ENCODE measurements at places on chromosomes 12 and 14.

- DNase-seq, result no peak
Measured at GRCh38 chr12:89319122-89319521, 33.2 kb downstream of the DUSP6 start.

DNA sequence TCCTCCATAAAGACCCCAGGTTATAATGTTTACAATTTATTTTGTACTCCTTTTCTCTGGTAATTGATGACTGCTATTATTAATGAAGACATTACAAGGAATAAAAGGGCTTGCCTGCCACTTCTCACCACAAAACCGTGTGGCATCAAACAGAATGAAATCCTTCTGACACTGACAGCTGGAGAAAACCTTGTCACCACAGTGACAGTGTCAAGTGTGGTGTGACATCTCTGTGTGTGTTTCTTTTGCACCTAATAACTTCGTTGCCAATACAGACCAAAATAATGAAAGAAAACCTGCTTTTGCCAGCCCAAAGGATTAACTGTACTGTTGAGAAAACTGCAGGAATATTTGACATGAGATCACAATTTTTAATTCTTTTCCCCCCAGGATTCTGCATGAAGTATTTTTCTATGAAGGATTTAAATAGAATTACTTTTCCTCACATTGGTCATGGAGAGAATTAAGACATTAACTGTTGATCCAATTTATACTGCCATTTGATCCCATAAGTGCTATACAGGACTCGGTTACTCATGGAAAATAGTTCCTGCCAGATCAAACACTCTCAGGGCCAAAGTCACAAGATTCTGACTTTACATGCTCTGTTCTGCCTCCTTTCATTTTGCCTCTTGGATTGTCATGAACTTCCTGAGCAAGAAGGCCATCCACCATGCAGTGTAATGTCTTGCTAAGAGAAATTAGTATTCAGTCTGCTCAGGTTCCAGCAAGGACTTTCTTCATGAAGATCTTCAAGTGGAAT is 60.4 kb upstream of the IFNG-AS1 start:
- no peak for DNase-seq

GRCh38 chr14:68682166-68683103 is 110.4 kb downstream of the ZFP36L1 start:
- DNase-seq, result peak; percentile 76

DNA sequence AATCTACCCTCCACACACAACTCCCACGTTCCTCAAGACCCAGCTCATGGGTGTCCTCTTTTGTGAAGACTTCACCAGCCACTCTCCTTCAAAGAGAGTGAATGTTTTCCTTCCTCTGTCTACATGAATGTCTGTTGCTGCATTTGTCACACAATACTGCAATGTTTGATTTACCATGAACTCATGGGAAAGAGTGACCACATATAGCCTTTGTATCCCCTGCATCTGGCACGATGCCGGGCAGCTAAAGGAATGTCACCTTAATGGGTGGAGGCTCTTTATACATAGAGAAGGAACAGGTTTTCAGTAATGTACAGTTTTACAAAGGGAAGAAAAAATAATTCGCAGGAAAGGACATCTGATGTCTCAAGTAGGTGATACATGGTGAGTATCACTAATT is 12.1 kb upstream of the BCDIN3D start:
- DNase-seq, result no peak

DNA sequence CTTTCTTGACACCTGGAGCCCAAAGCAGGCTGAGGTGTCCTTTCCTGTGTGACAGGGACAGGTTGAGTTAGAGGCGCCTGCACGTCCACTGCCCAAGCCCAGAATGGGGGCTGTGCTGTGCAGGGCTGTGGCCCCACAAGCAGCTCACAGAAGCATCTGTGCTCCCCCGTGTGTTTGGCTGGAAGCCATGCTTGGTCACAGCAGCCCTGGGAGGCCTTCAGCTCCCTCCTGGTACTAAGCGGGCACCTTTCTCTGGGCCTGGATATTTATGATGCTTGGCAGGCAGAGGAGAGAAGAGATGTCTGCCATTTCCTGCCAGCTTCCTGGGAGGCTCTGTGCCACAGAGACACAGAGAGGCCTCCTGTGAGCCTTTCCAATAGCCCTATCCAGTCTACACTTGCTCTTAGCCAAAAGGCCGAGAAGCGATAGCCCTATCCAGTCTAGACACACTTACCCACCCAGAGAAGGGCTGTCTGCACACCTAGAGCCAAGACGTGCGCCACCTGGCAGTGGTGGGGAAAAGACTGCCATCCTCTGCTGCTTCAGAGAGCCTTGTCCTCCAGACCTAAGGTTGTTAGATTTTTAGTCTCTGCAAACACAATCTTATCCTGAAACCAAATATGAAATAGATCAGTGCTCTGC is 117.4 kb downstream of the GCH1 start:
- DNase-seq, result no peak

- DNase-seq, result peak; percentile 61
Measured at GRCh38 chr14:78005325-78005724, 164.8 kb upstream of the NRXN3 start.

- no peak for DNase-seq
Measured at GRCh38 chr12:94026596-94026995, 121.8 kb upstream of the PLXNC1 start.

DNA sequence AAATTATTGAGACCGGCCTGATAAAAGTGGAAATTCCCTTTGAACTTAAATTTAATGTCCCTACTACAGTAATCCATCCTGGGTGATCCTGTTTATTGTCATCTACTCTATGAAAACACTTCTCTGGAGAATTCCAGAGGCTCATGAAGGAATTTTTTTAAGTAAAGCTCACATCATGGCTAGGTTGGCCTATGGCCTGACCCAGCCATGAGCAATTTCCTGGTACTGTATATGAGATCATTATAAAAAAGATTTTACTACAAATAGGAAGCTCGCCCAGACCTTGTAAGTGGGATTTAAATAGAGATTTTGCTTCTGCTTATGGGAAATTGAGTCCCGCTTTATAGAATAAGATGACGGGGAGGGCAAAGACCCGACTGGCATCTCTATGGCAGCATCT is 215.5 kb downstream of the DPF3 start:
- DNase-seq, result no peak

DNA sequence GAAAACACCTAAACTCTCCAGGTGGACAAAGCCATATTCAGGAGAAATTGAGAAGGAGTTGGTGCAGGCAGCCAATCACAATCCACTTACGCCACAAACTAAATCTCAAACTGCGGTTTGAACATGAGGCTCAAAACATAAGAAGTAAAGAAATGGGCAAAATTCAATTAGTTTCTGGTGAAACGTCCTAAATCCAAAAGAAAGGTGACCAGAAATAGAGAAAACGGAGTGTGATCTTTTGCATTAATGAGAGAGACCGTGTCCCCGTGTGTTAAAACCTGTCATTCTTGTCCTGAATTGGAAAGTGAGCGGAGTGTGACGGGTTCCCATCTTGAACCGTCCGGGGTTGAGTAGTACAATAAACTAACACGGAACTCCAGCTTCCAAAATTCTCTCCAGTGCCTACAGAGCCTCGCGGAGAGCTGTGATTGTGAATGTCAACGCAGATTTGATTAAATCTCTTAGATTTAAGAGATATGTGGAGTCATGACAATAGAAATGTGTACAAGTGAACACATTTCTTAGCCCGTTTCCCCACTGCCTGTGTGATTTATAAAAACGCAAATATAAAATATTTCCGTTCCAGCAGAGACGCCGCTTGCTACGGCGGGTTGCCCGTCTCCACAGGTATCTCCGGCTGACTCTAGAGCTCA is 595 bp upstream of the METAP2 start:
- DNase-seq, result peak; percentile 55

- no peak for DNase-seq
Measured at GRCh38 chr12:54277823-54278276, 2.1 kb downstream of the CBX5 start.

DNA sequence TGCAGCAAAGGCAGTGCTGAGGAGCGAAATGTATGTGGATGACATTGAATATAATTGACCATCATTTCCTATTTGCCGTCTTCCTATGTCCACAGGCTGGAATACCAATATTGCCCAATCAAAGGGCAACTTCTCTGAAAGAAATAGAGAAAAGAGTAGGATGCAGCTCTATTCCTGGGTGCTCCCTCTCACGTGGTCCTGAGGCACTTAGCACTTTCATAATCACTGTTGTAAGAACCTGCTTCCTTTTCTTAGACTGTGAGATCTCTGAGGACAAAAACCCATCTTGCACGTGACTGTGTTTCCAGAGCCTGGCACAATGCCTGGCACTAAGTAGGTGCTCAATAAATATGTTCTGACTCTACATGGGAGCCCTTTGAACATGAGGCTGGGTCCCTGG is 122.7 kb upstream of the CPM start:
- no peak for DNase-seq

DNA sequence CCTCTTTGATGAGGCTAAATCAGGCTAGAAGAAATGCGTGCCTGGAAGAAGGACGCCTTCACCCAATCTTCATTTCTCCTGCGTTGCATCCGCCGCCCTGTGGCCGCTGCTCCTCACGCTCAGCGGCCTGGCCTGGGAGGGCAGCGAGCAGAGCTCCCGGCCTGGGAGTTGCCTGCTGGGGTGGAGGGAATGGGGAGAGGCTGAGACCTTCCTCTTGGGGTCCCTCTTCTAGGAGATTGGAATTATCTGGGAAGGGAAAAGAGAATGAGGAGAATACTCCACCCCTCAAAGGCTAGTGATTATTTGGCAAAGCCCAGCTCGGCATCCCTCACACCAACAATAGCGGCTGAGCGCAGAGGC is 2.4 kb upstream of the HOXC12 start:
- no peak for DNase-seq

- no peak for DNase-seq
Measured at GRCh38 chr12:113459981-113460380, 11.7 kb downstream of the LHX5 start.

- DNase-seq, result no peak
Measured at GRCh38 chr12:98737322-98737712, 92.2 kb downstream of the APAF1 start.

GRCh38 chr12:46439793-46440511 is 67.4 kb upstream of the SLC38A2 start:
- no peak for DNase-seq

GRCh38 chr12:24955389-24955788 is 6.5 kb upstream of the BCAT1 start:
- peak; percentile 73 for DNase-seq

DNA sequence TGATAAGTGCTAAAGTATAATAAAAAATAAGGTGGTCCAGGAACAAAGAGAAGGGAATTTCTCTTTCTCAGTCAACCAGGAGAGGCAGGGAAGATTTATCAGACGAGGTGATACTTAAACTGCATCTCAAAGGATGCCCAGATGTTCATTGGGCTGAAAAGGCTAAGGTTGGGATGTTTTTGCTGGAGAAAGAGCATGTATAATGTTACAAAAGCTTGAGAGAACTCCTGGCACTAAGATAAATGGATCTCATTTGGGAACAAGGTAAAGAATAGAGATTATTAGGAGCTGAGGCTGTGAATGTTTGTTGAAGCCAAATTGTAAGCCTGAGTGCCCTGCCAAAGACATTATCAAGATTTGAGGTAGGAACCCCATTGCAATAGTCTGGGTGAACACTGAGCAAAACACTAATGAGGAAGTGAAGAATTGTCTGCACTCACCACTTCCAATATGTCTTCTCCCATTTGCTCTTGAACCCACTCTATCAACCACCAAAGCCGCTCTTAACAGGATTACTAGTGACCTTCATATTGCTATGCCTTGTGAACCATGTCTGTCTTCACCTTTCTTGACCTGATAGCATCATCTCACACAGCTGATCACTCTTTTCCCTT is 149.0 kb upstream of the ARID2 start:
- DNase-seq, result no peak

GRCh38 chr14:91341334-91341733 is 76.3 kb downstream of the CCDC88C start:
- no peak for DNase-seq
